Non-pigmented ciliary epithelial cell (primary cell): ENCODE measurements at places on chromosomes 4 and X.
A peak's percentile ranks its signal among the peaks of the same experiment; 100 is the strongest.

- DNase-seq: no peak
These were observed 35.2 kb downstream of the ABLIM2 start for GRCh38 chr4:8123389-8123788.

DNA sequence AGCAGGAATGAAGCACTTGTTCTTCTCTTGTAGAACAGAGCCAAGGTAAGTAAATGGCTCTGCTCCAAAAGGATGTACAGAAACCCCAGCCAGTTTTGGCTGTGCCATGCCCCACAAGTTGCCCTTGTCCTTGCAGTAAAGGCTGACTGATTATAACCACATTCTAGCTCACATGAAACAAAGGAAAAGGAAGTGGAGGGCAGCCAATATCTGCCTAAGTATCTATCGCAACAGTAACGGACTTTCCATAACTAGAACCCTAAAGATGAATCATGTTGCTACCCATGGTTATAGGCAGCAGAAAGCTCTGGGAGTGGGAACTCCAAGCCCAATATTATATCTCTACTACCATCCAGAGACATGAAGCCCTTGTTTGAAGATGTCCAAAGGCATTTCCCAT, 95.7 kb downstream of the COMMD8 start:
- DNase-seq: no peak

- no peak for DNase-seq
These were observed at the start of gene BGN for GRCh38 chrX:153494541-153495361. TSS of gene BGN (plus strand) at chrX:153494980. CDS start at chrX:153504632, 9,652 bp downstream.

GRCh38 chr4:120071192-120071795, 4.6 kb upstream of the MAD2L1 start:
- no peak for DNase-seq

DNA sequence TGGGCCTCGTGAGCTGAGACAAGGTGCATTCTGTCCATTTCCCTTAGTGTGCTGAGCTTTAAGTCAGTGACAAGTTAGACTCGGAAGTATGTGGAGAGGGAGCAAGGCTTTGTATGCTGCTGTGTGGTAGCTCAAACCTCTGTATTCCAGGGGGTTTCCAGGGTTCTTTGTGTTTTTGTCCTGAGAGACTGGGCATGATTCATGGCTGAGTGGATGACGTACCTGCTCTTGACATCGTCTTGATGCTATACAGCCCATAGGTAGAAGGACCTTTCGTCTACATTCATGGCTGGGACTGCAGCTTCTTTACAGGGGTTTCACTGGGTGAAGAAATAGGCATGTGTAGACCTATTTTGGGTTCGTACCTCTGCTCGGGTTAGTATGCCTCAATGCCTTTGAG, 162.7 kb upstream of the WDR1 start:
- DNase-seq: no peak

- DNase-seq: no peak
These were observed 9.2 kb upstream of the BMP3 start for GRCh38 chr4:81021142-81021944.

GRCh38 chr4:48307528-48307927, 33.8 kb upstream of the SLAIN2 start:
- DNase-seq: no peak

GRCh38 chr4:141047228-141047884, 85.9 kb downstream of the RNF150 start:
- DNase-seq: peak; percentile 67

DNA sequence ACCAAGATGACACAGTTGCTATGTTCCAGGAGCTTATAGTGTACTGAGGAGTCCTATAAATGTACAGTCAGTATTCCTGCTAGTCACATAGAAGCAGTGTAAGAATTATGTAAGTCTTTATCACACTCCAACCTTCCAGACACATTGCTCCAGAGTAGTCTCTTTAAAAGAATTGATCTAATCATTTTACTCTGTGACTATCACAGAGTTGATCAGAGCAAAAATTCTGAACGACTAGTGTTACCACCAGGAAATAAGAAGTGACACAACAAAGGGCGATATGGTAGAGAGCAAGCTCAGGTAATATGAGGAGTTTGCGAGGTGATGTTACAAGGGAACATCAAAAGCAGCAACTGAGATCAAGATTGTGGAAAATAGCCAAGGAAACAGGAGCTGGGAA, 9.0 kb upstream of the HPF1 start:
- no peak for DNase-seq

DNA sequence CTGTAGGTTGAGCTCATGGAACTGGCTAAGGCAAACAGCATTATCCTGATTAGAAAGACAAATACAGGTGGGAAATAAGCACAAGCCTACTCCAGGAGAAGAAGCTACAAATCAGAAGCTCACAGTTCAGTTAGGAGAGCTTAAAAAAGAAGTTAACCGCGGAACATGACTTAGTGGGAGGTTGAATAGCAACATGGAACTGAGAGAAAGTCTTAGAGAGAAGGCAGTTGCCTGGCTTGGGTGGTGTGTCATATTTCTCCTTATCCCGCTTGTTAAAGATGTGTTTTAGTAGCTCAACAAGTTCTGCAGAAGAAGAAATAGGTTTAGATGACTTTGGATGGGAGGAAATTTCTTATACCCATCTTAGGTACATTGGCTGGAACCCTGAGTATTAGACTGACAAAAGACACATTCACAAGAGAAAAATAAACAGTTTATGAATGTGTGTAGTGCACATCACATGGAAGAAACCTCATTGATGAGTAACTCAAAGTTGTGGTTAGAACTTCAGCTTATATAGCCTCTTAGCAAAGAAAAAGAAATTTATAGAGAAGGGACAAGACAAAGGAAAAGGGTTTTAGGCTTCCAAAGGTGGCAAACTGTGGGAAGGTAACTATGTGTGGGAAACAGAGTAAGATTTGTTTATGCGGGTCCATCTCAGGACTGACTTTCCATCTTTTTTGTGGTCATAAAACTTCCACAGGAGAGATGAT, 37.4 kb upstream of the RXFP1 start:
- DNase-seq: peak; percentile 6
